ENCODE measurements at places on chromosomes 16 and 17.

DNA sequence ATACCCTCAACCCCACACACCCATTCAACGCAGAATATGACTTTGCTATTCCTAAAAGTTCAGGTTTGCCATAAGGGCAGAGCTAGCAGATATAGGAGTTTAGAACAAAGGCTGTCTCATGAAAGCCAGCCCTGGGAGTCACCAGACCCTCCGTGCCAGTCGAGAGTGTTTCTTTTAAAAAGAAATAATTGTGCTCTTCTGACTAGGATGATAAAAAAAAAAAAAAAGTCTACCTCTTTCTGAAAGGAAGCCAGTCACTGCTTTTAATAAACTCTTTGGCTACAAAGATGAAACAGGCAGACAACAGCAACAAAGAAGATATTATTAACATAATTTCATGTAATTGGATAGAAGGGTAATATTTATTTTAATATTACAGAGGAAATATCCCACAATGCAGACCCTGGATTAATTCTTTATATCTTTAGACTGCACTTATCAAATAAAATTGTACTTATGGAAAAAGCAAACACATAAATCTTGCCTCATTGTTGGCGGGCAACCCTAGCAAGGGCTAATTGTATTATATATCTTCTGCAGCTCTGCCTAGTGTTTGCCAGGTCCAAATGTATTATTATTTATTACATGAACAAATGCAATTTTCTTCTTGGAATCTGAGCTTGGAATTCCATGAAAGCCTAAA is 277.5 kb upstream of the DYNLRB2 start:
- DNase-seq, result no peak

GRCh38 chr17:3890082-3890877 is 2.6 kb downstream of the CAMKK1 start:
- no peak for DNase-seq

DNA sequence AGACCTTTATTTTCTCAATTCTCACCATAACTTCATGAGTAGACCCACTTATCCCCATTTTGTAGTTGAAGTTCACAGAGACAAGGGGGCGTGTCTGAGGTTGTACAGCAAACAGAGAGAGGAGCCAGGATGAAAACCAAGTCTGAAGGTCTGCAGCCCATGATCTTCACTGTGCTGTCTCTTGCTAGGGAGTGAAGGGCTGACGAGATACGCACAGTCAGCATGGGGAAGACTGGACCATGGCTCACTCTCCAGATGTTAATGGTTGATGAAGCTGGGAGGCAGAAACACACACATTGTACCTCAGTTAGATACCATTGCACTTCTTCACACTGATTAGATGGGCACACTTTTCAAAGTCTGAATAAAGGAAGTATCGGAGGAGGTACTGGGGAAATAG is 5.8 kb upstream of the MT4 start:
- no peak for DNase-seq

GRCh38 chr16:2384426-2384825 is 43.9 kb upstream of the ABCA3 start:
- DNase-seq, result no peak

DNA sequence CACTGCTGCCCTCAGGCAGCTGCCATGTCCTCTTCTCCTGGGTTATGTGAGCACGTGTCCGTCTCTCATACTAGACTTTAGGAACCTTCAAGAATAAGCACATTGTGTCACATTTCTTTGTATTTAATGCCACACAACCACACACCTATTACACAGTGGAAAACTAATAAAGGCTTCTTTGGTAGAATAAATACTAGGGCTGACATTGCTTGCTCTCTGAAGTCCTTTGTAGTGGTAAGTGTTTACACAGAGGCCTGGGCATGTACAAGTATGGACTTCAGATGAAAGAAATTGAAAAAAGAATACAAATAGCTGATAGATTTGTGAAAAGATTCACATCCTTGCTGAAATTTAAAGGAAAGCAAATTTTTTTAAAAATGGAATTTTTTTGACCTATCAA is 188.1 kb upstream of the CCL2 start:
- DNase-seq, result no peak

- DNase-seq, result peak; percentile 91
Measured at GRCh38 chr17:76278952-76279741, 14.0 kb downstream of the UBALD2 start.
